ENCODE measurements at places on chromosomes 12 and 14. TPM values are rescaled to one million over a fixed set of nuclear protein-coding genes. Genes with fewer than 3 reads are reported as not detected.

Gene B4GALNT1
- total RNA-seq = 1.3 TPM

Gene IL23A
- not detected for total RNA-seq

Gene TAS2R46
- total RNA-seq = 1.9 TPM

Gene STON2
- 0.23 TPM for total RNA-seq

Gene FBLN5
- 26.1 TPM for total RNA-seq
